ENCODE measurements at places on chromosomes 13 and 19. TPM values are rescaled to one million over a fixed set of nuclear protein-coding genes. Genes with fewer than 3 reads are reported as not detected.
A peak's percentile ranks its signal among the peaks of the same experiment; 100 is the strongest.

DNA sequence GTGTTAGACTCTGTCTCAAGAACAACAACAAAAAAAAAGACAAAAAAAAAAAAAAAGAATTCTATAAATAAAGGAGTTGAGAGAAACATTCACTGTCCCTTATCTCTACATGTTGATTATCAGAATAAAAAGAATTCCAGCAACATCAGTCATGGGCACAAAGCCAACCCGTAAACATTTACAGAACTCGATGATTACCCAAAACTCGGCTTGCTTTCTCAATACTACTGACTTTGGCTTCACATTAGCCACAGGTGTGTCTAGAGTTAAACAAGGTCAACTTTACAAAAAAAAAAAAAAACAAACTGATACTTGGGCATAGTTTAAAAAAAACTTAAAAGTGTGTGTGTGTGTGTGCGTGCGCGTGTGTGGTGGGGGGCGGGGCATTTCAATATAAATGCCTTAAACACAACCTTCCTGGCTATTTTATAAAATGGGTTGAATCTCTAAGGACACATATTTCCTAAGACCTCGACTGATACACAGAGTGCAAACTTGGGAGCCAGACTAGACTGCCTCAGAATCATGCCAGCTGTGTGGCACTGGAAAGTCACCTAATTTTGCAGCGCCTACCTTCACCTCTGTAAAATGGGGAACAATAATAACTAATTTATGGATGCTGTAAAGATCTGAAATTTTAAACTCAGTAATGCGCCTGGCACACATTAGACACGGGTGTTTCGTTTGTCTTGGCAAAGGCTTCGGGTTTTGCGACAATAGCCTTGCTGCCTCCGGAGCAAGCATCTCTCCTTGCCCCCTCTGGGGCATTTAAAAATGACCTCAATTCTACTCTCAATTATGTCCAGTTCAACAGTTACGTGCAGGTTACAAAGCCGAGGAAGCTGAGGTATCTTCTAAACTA is 922 bp downstream of the EBPL start:
- DNase-seq: no peak
- H3K36me3 ChIP-seq: peaks cover 4% of the 10 kb centered on the region

The ARRDC5 gene
- total RNA-seq: not detected

The TMEM143 gene
- total RNA-seq: 8.4 TPM

DNA sequence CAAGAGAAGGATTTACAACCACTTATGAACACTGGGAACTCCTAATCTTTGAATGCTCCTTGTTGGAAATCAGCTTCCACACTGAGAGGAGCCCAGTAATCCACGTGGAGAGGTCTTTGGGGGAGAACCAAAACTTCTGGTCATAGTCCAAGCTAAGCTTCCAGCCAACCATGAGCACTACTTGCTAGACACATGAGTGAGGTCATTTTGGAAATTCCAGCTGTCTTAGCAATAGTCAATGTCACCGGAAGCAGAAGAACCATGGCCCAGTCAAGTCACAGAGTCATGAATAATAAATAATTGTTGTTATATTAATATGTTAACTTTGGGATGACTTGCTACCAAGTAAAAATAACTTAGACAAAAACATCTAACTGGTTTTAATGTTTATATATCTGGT is 324.9 kb upstream of the SGCG start:
- no peaks in the 10 kb centered on the region for H3K36me3 ChIP-seq
- no peaks in the 10 kb centered on the region for H3K4me1 ChIP-seq

The PTGIR gene
- not detected for total RNA-seq

GRCh38 chr19:28710278-28710677 is 502.7 kb downstream of the UQCRFS1 start:
- DNase-seq: no peak
- H3K27ac ChIP-seq: no peak overlapping the region
- no peaks in the 10 kb centered on the region for H3K36me3 ChIP-seq
- H3K4me1 ChIP-seq: peaks cover under 1% of the 10 kb centered on the region

GRCh38 chr19:13808856-13809255 is 13.6 kb downstream of the ZSWIM4 start:
- H3K4me1 ChIP-seq: no peaks in the 10 kb centered on the region
- H3K4me3 ChIP-seq: no peak overlapping the region
- no peak for DNase-seq
- no peak overlapping the region for H3K27ac ChIP-seq
- peaks cover 7% of the 10 kb centered on the region for H3K36me3 ChIP-seq
- no peaks in the 10 kb centered on the region for H3K27me3 ChIP-seq

The CLDN10 gene
- total RNA-seq: 1.8 TPM

GRCh38 chr19:3013263-3013725 is 15.8 kb downstream of the TLE2 start:
- no peaks in the 10 kb centered on the region for H3K36me3 ChIP-seq
- DNase-seq: no peak
- H3K4me3 ChIP-seq: no peak overlapping the region
- peaks cover 44% of the 10 kb centered on the region for H3K27me3 ChIP-seq

- peaks cover 21% of the 10 kb centered on the region for H3K27me3 ChIP-seq
- no peaks in the 10 kb centered on the region for H3K4me1 ChIP-seq
- H3K27ac ChIP-seq: no peak overlapping the region
- no peak overlapping the region for H3K4me3 ChIP-seq
- H3K36me3 ChIP-seq: no peaks in the 10 kb centered on the region
Observed at GRCh38 chr19:51258165-51259160, 7.6 kb downstream of the SIGLECL1 start.

The NLRP4 gene
- total RNA-seq: not detected

- no peak for DNase-seq
- peaks cover 3% of the 10 kb centered on the region for H3K27me3 ChIP-seq
- H3K36me3 ChIP-seq: peaks cover 3% of the 10 kb centered on the region
Observed at GRCh38 chr19:2680808-2681207, 21.7 kb downstream of the GNG7 start.

- H3K27me3 ChIP-seq: no peaks in the 10 kb centered on the region
- no peak for DNase-seq
- no peak overlapping the region for H3K4me3 ChIP-seq
- H3K27ac ChIP-seq: no peak overlapping the region
Observed at GRCh38 chr13:100788540-100788939, 113.9 kb upstream of the TMTC4 start.

GRCh38 chr13:71906448-71906847 is 39.4 kb upstream of the DACH1 start:
- no peaks in the 10 kb centered on the region for H3K27me3 ChIP-seq
- H3K4me1 ChIP-seq: no peaks in the 10 kb centered on the region
- no peaks in the 10 kb centered on the region for H3K36me3 ChIP-seq
- no peak for DNase-seq
- H3K27ac ChIP-seq: no peak overlapping the region
- no peak overlapping the region for H3K4me3 ChIP-seq

The KIR3DL1 gene
- total RNA-seq: not detected

GRCh38 chr19:10352764-10353671 is 13.6 kb upstream of the ICAM3 start:
- H3K4me3 ChIP-seq: peak overlapping the region; percentile 49
- H3K27ac ChIP-seq: peak overlapping the region; percentile 19
- peaks cover 16% of the 10 kb centered on the region for H3K4me1 ChIP-seq
- peak; percentile 59 for DNase-seq
- peaks cover 13% of the 10 kb centered on the region for H3K36me3 ChIP-seq

DNA sequence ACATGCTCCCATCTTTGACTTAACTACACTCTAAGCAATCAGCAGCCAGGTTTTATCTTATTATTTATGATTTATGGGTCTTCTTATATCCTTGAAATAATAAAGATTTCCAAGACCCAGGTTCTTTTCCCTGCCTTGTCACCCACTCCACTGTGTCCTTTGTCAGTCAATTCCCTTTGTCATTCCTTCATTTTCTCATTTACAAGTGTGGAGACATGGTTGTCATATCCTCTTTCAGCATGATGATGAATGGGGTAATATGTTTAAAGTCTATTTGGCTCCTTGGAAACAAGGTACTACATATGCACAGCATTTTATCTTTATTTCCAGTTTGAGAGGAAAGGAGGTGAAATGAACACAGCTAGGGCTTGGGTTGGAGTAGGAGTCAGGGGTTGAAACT is 521.8 kb downstream of the LMO7 start:
- no peaks in the 10 kb centered on the region for H3K4me1 ChIP-seq
- no peak overlapping the region for H3K4me3 ChIP-seq
- no peak for DNase-seq
- no peak overlapping the region for H3K27ac ChIP-seq
- no peaks in the 10 kb centered on the region for H3K36me3 ChIP-seq

GRCh38 chr19:51471527-51471926 is 6.8 kb upstream of the CEACAM18 start:
- H3K4me1 ChIP-seq: no peaks in the 10 kb centered on the region
- no peaks in the 10 kb centered on the region for H3K36me3 ChIP-seq
- H3K4me3 ChIP-seq: no peak overlapping the region
- no peak for DNase-seq
- no peak overlapping the region for H3K27ac ChIP-seq
- H3K27me3 ChIP-seq: peaks cover 86% of the 10 kb centered on the region

DNA sequence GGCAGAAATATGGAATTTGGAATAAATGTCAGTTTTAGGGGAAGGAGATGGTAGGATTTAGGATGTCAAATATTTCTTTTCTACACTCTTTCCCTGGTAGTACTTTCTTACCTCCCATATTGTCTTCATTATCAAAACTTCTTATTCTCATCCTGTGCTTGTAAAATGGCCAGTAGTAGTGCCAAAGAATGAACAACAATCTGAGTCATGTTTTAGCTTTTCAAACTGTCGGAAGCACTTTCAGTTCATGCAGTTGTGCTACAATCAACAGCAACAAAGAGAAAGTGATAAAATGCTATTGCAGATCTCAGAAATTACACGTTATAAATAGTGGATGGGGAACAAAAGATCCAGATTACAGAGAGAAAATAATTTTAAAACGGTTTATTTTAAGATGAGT is 193.7 kb upstream of the RXFP2 start:
- DNase-seq: no peak
- H3K4me1 ChIP-seq: no peaks in the 10 kb centered on the region
- no peaks in the 10 kb centered on the region for H3K36me3 ChIP-seq
- H3K4me3 ChIP-seq: no peak overlapping the region
- no peak overlapping the region for H3K27ac ChIP-seq

- H3K27me3 ChIP-seq: no peaks in the 10 kb centered on the region
- no peak for DNase-seq
- H3K4me1 ChIP-seq: no peaks in the 10 kb centered on the region
- no peaks in the 10 kb centered on the region for H3K36me3 ChIP-seq
Observed at GRCh38 chr13:42345367-42345766, 73.4 kb downstream of the AKAP11 start.

GRCh38 chr19:13029893-13030292 is 34.6 kb downstream of the NFIX start:
- H3K27me3 ChIP-seq: peaks cover 100% of the 10 kb centered on the region
- H3K27ac ChIP-seq: no peak overlapping the region
- no peak for DNase-seq
- no peaks in the 10 kb centered on the region for H3K36me3 ChIP-seq
- no peak overlapping the region for H3K4me3 ChIP-seq

- peaks cover 39% of the 10 kb centered on the region for H3K4me1 ChIP-seq
- no peak overlapping the region for H3K27ac ChIP-seq
- H3K4me3 ChIP-seq: peak overlapping the region; percentile 65
- H3K36me3 ChIP-seq: peaks cover 6% of the 10 kb centered on the region
- H3K27me3 ChIP-seq: peaks cover 68% of the 10 kb centered on the region
Observed at GRCh38 chr19:48487948-48488347, 18.8 kb downstream of the CYTH2 start.

The LIN7B gene
- 7.5 TPM for total RNA-seq

The KCTD15 gene
- total RNA-seq: 59.1 TPM

GRCh38 chr13:108283110-108283509 is 13.6 kb downstream of the TNFSF13B start:
- no peaks in the 10 kb centered on the region for H3K27me3 ChIP-seq
- no peak overlapping the region for H3K27ac ChIP-seq
- DNase-seq: no peak
- no peaks in the 10 kb centered on the region for H3K36me3 ChIP-seq
- no peaks in the 10 kb centered on the region for H3K4me1 ChIP-seq

The LRRC63 gene
- total RNA-seq: 0.37 TPM

The LAIR1 gene
- not detected for total RNA-seq

The KLK3 gene
- not detected for total RNA-seq

GRCh38 chr13:39670445-39670844 is 15.0 kb downstream of the COG6 start:
- H3K4me3 ChIP-seq: no peak overlapping the region
- H3K4me1 ChIP-seq: no peaks in the 10 kb centered on the region
- DNase-seq: no peak
- no peaks in the 10 kb centered on the region for H3K27me3 ChIP-seq
- peaks cover 5% of the 10 kb centered on the region for H3K36me3 ChIP-seq

DNA sequence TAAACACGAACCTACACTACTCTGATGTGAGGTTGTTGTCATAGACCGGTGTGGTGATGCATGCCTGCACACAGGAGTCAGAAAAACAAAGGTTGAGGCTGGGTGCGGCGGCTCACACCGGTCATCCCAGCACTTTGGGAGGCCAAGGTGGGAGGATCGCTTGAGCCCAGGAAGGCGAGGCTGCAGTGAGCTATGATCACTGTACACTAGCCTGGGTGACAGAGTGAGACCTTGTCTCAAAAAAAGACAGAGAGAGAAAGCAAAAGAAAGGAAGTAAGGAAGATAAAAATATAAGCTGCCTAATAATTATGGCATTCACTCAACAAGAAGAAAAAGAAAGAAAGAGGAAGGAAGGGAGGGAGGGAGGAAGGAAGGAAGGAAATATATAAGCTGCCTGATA is 9.3 kb downstream of the GP6 start:
- peaks cover 2% of the 10 kb centered on the region for H3K36me3 ChIP-seq
- no peak overlapping the region for H3K27ac ChIP-seq
- no peak for DNase-seq
- H3K27me3 ChIP-seq: no peaks in the 10 kb centered on the region

DNA sequence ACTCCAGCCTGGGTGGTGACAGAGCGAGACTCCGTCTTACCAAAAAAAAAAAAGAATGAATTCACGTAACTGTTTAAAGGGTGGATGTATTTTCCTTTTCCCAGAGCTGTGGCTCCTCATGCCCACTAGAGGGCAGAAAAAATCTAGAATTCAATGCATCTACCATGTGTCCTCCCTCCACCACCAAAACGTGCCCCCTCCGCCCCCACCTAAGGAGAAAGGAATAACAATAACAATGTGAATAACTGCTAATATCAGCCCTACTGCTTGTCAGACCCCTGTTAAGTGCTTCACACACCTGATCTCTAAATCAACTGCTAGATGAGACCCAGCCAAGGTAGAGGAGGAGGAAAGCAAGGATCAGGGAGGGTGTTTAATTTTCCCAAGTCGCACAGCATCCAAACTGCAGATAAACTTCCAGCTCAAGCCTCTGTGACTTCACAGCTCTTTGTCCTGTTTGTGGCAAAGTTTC is 20.2 kb upstream of the PNMA8B start:
- H3K4me1 ChIP-seq: no peaks in the 10 kb centered on the region
- no peak for DNase-seq
- H3K27me3 ChIP-seq: no peaks in the 10 kb centered on the region
- H3K36me3 ChIP-seq: no peaks in the 10 kb centered on the region
- H3K27ac ChIP-seq: no peak overlapping the region
- no peak overlapping the region for H3K4me3 ChIP-seq

The IL12RB1 gene
- not detected for total RNA-seq

DNA sequence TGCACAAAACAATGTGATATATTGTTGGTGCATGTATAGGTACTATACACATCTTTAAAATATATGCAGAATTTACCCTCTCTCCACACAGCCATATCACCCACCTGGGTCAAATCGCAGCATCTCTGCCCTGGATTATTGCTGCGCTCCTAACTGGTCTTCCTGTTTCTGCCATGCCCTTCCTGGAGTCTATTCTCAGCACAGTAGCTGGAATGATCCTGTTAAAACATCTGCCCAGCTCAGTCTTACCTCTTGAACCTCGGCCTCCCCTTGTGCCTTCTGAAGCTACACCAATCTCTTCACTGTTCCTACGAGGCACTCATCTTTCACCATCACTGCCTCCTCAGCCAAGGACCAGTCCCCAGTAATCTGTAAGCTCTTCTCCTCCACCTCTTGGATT is 25.5 kb upstream of the TNFRSF19 start:
- H3K4me3 ChIP-seq: no peak overlapping the region
- H3K4me1 ChIP-seq: peaks cover 6% of the 10 kb centered on the region
- peaks cover 4% of the 10 kb centered on the region for H3K36me3 ChIP-seq
- H3K27me3 ChIP-seq: no peaks in the 10 kb centered on the region
- no peak for DNase-seq

The GIPC1 gene
- 72.5 TPM for total RNA-seq

The NHLRC3 gene
- 24.4 TPM for total RNA-seq

All from neural crest cell (in vitro differentiated cells).